Adipocyte (in vitro differentiated cells): ENCODE measurements at places on chromosomes 12 and 14.

- no peak for DNase-seq
Measured at GRCh38 chr12:94152292-94153078, 4.1 kb downstream of the PLXNC1 start.

DNA sequence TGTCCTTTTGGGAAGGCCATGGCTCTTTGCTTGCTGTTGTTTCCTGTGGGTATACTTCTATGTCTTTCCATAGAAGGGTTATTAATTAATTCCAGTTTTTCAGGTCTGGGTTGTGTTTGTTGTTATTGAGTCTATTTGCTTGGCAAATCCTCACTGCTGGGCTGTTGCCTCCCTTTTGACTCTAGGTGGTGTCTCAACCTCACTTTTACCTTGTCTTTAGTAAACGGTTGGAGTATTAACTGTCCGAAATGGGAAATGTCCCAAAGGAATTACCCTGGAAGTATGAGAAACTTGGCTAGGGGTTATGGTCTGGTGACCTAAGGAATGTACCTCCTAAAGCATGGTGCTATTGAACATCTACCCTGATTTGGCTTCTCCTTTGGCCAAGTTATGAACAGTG lies 16.7 kb downstream of the PRH1 start:
- DNase-seq, result no peak

GRCh38 chr12:88658009-88658408 lies 77.7 kb upstream of the KITLG start:
- no peak for DNase-seq

DNA sequence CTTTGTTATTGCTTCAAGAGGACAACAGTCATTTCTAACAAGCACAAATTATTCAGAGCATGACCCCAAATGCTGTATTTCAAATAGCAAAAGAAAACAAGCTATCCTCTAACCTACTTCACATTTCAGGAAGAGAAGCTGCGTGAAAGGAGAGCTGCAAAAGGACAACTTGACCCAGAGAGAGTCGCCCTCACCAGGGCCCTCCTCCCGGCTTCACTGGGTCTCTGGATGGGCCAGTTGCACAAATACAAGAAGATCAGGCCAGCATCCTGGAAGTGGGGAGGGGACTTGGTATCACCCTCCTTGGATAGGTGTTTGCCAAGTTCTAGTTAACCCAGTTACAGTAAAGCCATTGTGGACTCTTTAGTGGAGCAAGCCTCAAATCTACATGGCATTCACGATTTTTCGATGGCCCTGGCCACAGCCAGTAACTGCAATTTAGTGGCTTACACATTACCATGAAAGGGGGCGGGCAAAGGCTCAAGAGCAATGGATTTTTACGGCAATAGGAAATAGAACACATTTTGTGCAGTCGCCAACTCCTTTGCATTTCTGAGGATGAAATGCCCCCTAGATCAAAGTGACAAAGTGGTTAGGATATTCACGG lies 166.9 kb upstream of the DIO2 start:
- no peak for DNase-seq

DNA sequence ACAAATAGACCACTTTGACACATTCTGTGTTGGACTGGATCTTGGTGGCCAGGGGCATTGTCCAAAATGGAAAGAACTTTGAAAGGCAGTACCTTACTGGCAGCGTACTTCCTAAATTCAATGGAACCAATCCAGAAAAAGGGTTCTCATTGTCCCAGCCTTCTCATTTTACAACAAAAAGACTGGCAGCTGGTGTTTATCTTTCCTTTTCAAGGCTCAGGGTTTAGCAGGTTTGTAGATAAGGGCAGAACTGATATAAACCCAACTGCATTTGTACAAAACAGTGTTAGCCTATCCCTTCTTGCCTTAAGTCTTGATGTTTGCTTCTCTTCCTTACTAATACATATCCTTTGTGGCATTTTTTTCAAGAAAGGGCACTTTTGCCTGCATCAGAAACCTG lies 7.7 kb downstream of the THAP2 start:
- DNase-seq, result no peak

- peak; percentile 65 for DNase-seq
Measured at GRCh38 chr12:13198876-13199275, 2.4 kb downstream of the EMP1 start.

DNA sequence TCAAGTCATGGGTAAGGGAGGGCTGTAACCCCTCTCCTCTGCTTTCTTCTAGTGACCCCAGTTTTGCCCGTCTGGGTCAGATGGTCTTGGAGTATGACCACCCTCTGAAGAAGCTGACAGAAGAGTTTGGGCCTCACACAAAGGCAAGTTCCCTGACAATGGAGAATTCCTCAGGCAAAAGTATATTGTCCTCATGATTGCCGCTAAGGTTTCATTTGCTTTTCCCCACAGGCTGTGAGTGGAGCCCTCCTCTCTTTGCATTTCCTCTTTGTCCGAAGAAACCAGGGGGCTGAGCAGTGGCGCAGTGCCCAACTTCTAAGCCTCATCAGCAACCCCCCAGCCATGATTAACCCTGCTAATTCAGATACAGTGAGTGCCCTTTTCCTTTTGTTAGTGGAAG lies 12.1 kb downstream of the NCKAP1L start:
- no peak for DNase-seq
